MM.1S (cell line): ENCODE measurements at places on chromosomes 13 and 19.

DNA sequence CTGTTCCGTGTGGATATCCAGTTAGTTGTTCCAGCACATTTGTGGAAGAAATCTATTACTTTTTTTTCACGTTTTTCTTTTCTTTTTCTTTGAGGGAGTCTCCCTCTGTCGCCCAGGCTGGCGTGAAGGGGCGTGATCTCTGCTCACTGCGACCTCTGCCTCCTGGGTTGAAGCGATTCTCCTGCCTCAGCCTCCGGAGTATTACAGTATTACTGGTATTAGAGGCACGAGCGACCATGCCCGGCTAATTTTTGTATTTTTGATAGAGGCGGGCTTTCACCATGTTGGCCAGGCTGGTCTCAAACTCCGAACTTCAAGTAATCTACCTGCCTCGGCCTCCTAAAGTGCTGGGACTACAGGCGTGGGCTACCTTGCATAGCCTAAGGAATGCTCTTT is 43.6 kb downstream of the ZNF611 start:
- no peak for DNase-seq

- peak; percentile 48 for DNase-seq
Observed at GRCh38 chr13:48595431-48596429, 58.0 kb upstream of the CYSLTR2 start.

DNA sequence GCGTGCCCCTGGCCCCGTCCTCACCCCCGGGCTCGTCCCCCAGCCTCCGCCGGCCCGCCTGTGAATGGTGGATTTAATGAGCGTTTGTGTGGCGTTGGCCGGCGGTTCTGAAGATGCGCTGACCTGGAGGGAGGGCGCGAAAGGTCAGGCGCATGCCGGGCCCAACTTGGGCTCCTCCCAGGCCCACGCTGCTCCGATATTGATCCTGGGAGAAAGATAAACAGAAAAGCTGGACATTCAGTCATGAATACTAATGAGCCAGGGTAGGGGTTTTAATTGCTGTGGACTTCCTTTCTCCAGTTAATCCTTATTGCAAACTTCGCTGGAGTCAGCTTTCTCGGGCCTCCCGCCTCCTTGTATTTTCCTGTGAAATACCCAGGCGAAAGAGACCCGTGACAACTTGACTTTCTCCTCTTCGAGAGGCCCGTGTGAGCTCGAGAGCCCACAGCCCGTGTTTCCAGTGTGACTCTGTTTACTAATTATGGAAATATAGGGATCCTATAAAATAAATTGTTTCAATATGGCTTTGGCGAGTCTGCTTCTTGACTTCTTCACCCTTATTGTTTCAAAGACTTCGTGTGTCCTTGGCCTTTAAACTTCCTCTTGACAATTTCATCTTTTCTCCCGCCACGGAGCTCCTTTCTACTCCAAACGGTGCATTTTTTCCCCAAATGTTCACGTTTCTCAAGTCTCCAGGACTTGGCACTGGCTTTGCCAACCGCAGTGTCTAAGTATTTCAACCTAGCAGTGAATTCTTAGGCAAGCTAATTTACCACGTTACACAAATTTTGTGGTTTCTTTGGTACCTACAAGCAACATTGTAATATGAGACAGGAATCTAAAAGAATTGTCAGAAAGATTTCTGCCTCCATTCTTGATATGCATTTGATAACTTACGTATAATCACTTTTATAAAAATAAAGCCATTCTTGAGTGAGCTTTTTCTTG is 10.5 kb downstream of the ZIC2 start:
- DNase-seq, result no peak

GRCh38 chr13:48853728-48854102 is 122.0 kb upstream of the FNDC3A start:
- DNase-seq, result no peak

DNA sequence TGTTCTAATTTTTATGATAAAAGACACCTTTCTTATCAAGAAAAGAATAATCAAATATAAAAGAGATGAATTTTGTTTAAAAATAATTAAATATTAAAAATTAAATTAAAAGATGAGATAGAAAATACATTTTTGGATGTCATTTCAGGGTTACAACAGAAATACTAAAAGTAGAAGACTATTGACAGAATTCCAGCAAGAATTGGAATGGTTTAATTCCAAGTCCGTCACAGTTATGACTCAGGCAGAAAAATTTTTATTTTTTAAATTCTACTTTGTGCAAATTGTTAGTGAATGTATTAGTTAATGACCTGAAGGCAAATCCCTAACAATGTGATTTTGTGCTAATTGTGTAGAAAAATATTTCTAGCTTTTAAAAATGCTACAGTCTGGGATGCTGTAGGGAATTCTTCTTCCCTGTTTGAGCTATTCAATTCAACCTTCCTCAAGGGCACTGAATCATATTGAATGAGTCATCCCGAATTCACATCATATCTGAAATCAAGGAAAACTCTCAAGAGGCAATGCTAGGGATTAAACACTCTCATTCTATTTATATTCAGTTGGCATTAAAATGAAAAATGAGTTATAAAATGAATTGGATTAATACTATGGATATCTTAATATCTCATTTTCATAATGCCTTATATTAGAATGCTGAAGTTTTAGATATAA is 633.5 kb upstream of the ATXN8OS start:
- no peak for DNase-seq

GRCh38 chr19:19115954-19116353 is 22.3 kb downstream of the TMEM161A start:
- peak; percentile 51 for DNase-seq

DNA sequence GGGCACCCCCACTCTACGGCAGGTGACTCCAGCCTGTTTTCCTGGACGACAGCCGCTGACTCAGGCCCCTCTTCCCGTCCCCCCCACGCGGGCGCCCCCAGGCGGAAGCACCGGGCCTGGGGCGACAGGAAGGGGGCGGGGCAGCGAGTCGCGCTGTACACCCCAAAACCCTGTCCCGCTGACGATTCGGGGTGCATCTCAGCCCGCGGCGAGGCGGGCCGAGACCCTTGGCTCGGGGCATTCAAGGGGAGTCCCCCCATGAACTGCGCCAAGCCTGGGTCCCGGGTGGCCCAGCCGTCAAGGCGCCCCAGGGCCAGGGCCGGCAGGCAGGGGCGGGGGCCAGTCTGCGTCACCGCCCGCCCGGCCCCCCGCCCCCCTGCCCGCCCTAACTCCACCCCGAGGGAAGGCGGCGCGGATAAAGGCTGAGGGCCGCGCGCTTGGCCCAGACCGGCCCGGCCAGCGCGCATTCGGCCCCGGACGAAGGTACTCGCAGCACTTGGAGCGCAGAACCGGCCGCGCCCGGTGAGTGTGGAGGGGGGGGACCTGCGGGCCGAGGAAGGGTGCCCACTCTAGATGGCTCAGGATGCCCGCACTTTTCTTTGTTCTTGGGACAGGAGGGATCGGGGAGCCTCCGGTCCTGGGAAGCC is at the start of gene MIDN:
MIDN (plus strand) TSS at position 445 of the 647 bp plus-strand sequence. CDS start 1,714 bp downstream, outside the sequence.
- DNase-seq, result peak; percentile 88

DNA sequence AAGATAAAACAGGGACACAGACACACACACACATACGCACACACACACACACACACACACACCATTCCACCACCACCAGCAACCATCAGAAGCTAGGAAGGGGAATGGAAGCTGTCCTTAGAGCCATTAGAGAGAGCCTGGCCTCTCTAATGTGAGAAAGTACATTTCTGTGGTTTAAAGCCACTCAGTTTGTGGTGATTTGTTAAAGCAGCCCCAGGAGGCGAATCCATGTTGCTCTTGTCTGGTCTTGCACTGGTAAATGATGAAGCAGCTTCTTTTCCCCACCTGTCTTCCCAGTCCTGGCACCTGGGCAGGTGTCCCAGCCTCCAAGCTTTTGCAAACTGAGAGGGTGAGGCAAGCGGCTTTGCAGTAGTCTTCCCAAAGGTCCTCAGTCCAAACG is 118.9 kb upstream of the KL start:
- DNase-seq, result no peak

GRCh38 chr13:108961542-108962125 is 332.2 kb downstream of the MYO16 start:
- peak; percentile 78 for DNase-seq

DNA sequence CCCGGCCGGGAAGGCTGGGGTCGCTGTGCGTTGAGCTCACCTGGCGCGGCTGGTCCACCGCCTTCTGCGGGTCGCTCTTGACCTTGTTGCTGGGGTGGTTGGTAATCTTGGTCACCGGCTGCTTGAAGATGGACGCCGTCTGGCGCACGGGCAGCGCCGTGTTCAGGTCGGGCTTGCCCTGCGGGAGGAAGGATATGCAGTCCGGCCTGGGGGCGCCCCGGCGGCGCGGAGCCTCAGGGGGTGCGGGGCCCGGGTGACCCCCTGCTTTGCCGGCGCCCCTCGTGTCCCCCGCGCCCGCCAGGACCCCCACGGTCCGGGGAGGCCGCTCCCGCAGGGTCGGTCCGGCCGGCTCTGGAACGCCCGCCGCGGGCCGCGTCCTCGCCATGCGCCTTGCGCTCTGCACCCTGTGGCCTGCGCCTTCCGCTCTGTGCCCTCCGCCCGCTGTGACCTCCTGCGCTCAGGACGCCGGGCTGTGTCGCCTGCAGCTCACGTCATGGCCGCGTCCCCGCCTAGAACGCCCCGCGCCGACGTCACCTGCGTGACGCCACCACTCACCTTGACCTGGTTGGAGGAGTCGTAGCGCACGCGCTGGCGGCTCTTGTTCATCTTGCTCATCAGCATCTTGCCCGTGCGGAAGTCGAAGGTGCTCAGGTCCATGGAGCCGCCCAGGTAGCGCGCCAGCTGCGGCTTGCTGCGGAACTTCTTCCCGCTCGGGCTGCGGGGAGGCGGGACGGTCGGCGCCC is 8.0 kb downstream of the MBD3 start:
- DNase-seq, result no peak

GRCh38 chr19:45263013-45263412 is 11.9 kb downstream of the MARK4 start:
- DNase-seq, result no peak

DNA sequence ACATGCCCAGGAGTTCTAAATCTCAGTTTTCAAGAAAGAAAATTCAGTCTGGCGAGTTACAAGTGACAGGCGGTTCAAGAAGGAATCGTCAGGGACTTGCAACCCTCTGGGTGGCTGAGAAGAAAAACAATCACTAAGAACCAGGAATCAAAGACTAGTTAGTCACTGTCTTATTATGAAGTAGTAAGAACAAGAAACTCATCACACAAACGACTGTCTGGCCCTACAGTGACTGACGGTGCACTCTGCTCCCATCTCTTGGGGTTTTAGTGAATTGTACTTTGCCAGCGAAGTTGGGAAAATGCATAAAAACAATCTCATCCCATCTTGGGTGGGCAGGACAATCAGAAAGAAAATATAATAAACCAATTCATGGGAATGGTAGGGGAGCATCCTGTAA is 63.7 kb upstream of the SACS start:
- DNase-seq, result no peak

DNA sequence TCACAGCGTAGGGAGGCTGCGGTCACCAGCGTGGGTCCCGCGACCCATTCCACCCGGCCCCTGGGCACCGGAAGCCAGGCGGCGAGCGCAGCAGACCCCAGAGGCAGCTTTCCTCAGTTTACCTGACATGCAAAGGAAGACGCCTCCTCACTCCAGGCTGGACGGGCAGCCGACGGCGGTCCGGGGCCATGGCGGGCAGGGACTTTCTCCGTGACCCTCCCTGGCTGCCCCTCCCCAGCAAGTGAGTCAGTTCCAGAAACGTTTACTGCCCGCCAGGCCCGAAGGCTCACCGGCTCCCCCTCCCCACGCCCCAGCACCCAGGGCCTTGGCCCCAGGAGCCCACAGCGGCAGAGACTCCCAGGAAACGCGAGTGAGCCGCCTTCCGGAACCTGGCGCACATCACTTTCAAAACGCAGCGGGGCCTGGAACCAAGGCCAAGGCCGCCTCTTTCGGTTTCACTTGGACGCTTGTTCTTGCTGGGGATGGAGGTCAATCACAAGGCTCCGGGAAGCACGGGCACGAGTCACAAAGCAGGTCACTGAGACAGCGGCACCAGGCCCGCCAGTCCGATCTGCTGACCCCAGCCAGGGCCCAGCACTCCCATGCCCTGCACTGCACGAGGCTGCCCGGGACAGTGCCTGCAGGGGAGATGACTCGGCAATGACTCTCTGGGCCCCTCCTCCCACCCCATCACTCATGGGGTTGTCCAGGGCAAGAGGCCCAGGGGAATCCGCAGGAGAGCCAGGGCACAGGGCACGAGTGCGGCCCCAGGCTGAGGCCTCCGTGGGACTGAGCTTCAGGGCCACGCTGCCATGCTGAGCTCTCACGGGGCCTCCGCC is 5.3 kb downstream of the SBNO2 start:
- DNase-seq, result no peak

GRCh38 chr13:40191186-40191980 is 475.1 kb downstream of the FOXO1 start:
- DNase-seq, result no peak

GRCh38 chr19:33488826-33489225 is 32.8 kb downstream of the PEPD start:
- no peak for DNase-seq

DNA sequence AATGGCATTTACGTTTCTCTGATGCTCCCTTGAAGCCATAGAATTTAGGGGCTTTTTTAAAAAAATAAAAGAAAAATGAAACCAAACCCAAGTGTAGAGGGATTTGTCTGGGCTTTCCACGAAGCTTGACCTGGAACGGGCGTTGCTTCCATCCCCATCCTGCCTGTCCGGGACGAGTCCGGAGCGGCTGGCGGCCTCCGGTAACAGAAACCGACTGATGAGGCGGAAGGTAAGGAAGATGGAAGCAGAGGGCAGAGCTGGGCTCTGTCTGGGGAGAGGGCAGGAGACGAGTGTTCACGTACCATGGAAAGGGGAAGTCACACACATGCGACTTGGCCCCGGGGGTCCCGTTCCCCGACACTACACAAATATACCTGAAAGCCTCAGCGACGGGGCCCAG is 34.3 kb downstream of the BTBD2 start:
- DNase-seq, result no peak

GRCh38 chr19:42178791-42179674 is 38.4 kb downstream of the DEDD2 start:
- no peak for DNase-seq

GRCh38 chr19:6660930-6661329 is 9.0 kb downstream of the TNFSF14 start:
- no peak for DNase-seq

DNA sequence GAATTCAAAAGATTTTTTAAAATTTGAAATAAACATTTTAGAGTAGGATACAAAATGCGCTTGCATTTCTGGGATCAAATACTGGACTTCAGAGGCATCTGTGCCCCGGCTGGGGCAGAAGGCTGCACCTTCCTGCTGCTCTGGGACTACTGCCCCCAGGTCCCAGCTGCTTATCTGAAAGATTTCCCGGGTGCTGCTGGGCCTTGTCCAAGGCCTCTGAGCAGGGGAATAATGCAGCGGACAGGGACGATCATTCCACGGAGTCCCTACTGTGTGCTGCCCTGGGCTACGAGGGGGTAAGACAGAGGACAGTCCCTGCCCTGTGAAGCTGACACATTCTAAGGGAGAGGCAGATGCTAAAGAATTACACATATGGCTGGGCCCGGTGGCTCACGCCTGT is 33.1 kb upstream of the NCCRP1 start:
- no peak for DNase-seq

DNA sequence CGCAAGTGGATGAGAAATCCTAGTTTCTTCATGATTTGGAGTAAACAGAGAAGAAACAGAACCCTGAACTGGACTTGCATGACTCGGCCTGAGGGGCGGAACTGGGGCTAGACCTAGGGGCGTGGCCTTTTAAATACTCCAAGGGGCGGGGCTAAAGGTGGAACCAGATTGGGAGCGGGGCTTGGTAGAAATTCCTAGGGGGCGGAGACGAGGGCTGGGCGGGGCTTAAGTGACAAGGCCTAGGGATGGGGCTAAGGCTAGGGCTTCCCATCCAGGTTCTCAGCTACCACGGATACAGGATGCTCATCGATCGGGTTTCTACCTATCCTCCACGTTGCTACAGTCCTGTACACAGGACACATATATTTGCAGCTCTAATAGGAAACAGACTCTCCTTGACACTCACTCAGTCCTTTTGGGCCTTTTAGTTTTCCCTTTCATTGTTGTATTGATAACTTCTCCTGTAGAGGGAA is 372 bp upstream of the ZNF699 start:
- DNase-seq, result no peak
